Inflammatory macrophage (primary cell): ENCODE measurements at places on chromosomes 2 and 18.

DNA sequence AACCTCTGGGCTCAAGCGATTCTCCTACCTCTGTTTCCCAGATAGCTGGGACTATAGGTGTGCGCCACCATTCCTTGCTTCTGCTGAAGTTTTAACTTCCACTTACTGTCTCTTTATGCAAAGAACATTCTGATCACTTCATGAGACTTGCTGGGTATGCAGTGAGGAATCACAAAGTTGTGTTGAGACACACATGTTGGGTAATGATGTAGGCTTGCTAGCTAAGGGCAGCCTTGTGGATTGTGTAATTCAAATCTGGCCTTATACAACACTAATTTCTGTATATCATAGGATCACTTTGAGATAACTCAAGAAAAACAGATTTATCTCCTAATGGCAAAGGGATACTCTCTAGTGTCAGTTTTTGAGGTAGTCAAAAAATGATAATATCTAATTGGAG lies 24.2 kb downstream of the XRCC5 start:
- DNase-seq: peak; percentile 64

- no peak for DNase-seq
Measured at GRCh38 chr2:167187978-167188967, 300.0 kb downstream of the XIRP2 start.

GRCh38 chr18:23548275-23548674 lies 38.0 kb downstream of the NPC1 start:
- no peak for DNase-seq

- no peak for DNase-seq
Measured at GRCh38 chr2:81576713-81577112, 1272.2 kb upstream of the LRRTM1 start.

DNA sequence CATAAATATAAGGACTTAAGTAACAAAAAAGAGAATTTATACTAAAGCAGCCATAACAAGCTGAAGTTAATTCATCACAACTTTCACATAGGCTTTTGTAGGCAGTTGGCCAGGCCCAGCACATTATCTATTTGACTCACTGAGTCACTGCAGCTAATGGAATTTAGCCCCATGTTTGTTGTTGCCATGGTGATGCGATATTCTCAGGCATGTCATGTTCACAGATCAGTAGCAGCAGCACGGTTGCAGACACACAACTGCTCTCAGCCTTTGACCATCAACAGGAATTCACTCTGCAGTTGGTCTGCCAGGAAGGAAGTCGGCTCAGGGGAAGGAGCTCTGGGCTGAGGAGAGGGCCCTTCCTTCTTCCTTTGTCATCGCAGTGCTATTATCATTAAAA lies 639.8 kb downstream of the TMEM182 start:
- no peak for DNase-seq

- DNase-seq: no peak
Measured at GRCh38 chr2:165958313-165958960, 4.9 kb upstream of the TTC21B start.

DNA sequence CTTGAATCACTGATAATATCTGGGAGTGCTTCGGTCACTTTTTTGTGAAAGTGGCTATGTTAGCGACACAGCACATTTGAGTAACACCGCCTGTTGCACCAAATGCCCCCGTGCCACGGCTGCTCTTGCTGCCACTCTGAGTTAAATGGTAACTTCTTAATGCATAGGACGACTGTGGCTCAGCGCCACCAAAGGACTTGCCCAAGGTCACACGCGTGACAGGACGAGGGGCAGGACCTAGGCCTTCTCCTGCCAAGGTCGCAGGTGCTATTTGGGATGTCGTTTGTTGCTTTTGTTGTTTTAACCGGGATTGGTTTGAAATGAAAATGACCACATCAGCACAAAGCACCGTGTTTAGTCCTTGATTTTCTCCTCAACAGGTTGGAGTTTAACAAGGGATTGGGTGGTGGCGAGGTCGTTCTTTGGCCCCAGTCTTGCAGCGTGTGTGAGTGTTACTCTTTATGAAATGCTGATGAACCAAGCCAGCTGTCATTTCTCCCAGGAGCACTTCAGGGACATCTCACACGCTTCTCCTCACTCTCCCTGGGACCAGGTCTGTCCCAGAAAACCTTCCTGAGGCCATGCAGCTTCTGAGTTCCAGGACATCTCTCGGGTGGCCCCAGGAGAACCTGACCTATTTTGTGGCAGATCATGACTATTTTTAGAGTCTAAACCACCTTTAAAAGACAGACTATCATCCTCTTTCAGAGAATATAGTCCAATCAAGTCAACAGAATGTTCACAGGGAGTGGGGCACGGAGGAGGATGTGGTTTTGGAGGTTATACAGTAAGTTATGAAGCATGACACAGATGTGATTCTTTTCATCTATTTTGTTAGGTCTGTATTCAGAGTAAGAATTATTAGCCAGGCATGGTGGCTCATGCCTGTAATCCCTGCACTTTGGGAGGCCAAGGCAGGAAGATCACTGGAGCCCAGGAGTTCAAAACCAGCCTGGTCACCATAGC lies 49.9 kb downstream of the MTCL1 start:
- DNase-seq: no peak

GRCh38 chr2:8241317-8241716 lies 440.5 kb upstream of the ID2 start:
- peak; percentile 42 for DNase-seq

DNA sequence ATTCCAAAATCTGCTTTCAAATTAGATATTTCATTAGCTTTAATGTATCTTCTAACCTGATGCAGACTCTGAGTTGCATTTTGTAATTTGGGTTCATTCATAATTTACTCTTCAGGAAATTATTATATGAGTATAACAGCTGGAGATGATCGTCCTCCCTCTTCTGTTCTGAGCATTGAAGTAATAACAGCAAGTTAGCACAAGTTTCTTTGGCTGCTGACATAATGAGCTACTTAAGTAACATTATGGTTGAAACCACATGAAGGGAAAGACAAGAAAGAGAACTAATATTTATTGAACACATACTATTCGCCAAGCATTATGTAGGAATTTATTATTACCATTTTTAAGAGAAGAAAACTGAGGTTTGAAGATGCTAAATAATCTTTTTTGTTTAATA lies 75.1 kb downstream of the CPO start:
- no peak for DNase-seq

- no peak for DNase-seq
Measured at GRCh38 chr2:60843006-60843405, 38.4 kb upstream of the REL start.

GRCh38 chr2:205580212-205580987 lies 101.9 kb upstream of the NRP2 start:
- DNase-seq: no peak

GRCh38 chr2:74179063-74179865 lies 585 bp upstream of the MOB1A start:
- DNase-seq: no peak

- no peak for DNase-seq
Measured at GRCh38 chr2:168086851-168087250, 160.5 kb downstream of the STK39 start.

DNA sequence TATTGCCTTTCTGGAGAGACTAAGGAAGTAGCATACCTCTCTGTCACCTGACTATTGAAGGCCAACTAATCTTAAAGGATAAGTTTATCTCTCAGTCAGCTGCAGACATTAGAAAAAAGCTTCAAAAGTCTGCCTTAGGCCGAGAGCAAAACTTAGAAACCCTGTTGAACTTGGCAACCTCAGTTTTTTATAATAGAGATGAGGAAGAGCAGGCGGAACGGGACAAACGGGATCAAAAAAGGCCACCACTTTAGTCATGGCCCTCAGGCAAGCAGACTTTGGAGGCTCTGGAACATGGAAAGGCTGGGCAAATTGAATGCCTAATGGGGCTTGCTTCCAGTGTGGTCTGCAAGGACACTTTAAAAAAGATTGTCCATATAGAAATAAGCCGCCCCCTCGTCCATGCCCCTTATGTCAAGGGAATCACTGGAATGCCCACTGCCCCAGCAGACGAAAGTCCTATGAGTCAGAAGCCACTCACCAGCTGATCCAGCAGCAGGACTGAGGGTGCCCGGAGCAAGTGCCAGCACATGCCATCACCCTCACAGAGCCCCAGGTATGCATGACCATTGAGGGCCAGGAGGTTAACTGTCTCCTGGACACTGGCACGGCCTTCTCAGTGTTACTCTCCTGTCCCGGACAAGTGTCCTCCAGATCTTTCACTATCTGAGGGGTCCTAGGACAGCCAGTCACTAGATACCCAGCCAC lies 61.5 kb upstream of the FAM98A start:
- no peak for DNase-seq

- no peak for DNase-seq
Measured at GRCh38 chr2:100283724-100284501, 38.4 kb downstream of the LONRF2 start.

- DNase-seq: no peak
Measured at GRCh38 chr2:60586081-60586480, 32.6 kb upstream of the BCL11A start.

DNA sequence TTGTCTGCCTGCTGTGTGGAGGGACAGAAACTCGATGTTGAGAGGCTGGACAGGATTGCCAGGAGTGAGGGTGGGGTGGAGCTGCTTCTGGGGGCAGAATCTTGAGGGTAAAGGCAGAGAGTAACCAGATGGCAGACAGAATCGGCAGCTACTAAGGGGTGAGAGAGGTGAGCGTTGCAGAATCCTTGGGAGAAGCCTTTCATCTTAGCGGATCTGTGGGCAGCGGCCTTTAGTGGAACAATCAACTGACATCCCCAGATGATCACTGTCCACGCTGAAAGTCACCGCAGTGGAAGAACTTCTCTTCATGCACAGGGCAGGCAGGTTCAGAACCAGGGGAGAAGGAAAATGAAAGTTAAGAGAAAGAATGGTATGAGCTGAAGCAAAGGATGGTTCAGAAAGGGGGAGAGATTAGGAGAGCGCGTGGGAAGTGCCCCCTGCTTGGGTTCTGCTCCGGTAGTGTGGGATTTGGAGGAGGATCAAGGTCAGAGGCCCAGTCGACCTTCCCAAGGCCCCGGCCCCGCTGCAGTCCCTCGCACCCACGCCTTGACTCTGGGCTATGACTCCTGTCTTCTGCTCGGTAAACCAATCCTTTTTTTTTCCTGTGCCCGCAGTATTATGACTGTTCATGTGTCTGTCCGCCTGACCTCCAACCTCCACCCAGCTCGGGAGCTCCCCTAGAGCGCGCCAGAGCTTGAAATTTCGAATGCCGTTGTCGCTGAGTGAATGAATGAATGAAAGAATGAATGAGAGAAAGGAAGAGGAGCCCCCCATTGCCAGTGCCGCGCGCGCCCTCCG lies 584 bp downstream of the BOLA3 start:
- DNase-seq: peak; percentile 55

- no peak for DNase-seq
Measured at GRCh38 chr2:165868211-165868610, 74.2 kb upstream of the GALNT3 start.

DNA sequence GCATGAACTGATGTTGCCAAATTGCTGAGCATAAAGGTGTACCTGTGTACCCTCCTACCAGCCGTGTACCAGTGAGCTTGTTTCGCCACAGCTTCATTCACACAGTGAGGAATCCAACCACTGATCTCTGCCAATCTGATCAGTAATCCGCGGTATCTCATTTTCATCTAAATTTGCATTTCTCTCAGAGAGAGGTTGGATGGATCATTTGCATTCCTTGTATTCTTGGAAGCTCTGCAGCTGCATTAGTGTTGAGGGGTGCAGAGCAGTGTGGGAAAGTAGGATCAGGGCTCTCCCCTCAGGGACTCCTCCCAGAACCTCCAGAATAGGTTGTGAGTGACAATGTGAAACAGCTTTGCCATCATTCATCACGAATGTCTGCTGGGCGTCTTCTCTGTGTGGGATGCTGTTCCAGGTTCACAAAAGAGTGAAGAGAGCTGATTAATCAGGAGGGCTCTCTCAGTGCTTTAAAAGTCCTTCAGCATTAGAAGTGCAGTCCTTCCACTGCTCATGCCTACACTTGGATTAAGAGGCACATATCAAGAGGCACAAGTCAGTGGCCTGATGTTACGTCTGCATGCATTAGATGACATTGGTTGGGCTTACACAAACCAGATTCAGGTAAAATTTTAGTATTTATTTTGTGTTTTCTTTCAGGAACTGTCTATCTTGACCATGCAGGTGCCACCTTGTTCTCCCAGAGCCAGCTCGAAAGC lies 7.5 kb downstream of the MOCOS start:
- DNase-seq: no peak

- DNase-seq: peak; percentile 13
Measured at GRCh38 chr2:170929686-170930050, 615 bp downstream of the GORASP2 start.

GRCh38 chr2:101710471-101711318 lies 13.2 kb downstream of the MAP4K4 start:
- no peak for DNase-seq

DNA sequence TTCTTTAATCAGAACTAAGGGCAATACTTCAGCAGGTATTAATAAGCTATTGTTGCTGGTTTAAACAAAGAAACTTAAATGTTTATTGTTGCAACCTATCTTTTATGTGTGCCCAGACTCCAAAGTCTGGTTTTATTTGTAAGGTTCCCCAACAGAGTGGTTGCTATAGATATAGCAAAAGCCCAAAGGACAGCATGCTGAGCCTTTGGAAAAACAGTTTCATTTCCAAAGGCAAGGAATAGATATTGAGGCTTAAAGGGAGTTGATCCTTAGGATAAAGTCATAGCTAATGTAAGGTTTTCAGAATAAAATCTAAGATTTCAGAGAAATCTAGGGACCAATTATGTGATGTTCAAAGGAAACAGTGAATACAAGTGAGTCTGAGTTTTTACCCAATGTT lies 413.2 kb upstream of the SLC14A2 start:
- DNase-seq: no peak

GRCh38 chr2:18273205-18273604 lies 287.2 kb downstream of the RDH14 start:
- no peak for DNase-seq

- no peak for DNase-seq
Measured at GRCh38 chr2:153912798-153913396, 41.2 kb downstream of the GALNT13 start.

GRCh38 chr2:32805104-32806095 lies 141.4 kb upstream of the LTBP1 start:
- no peak for DNase-seq

- DNase-seq: no peak
Measured at GRCh38 chr2:231931481-231931915, 5.3 kb upstream of the NPPC start.
